H1 (cell line): ENCODE measurements at places on chromosomes 7 and 10. TPM values are rescaled to one million over a fixed set of nuclear protein-coding genes. Genes with fewer than 3 reads are reported as not detected.

DNA sequence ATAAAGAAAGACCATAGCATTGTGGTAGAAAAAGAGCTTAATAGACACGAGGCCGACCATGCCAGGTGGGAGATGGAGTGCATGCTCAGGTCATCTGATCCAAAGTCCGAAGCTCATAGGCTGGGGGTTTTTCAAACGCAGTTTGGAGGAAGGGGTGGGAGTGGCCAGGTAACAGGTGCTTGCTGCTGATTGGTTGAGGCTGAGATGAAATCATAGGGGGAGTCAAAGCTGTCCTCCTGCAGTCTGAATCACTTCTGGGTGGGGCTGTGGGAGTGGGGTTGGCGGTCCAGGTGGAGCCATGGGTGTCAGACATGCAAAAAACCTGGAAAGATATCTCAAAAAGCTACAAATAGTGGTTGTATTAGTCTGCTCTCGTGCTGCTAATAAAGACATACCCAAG lies 2.8 kb upstream of the ERCC6 start:
- DNase-seq = no peak

DNA sequence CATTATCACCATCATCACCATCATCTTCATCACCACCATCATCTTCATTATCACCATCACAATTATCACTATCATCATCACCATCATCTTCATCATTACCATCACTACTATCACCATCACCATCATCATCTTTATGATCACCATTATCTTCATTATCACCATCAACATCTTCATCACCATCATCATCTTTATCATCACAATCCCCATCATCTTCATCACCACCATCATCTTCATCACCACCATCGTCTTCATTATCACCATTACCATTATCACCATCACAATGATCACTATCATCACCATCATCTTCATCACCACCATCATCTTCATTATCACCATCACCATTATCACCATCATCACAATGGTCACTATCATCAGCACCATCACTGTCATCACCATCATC lies 621.1 kb downstream of the PTPRN2 start:
- DNase-seq = no peak

GRCh38 chr7:89265631-89266030 lies 470.1 kb upstream of the TEX47 start:
- DNase-seq = no peak

DNA sequence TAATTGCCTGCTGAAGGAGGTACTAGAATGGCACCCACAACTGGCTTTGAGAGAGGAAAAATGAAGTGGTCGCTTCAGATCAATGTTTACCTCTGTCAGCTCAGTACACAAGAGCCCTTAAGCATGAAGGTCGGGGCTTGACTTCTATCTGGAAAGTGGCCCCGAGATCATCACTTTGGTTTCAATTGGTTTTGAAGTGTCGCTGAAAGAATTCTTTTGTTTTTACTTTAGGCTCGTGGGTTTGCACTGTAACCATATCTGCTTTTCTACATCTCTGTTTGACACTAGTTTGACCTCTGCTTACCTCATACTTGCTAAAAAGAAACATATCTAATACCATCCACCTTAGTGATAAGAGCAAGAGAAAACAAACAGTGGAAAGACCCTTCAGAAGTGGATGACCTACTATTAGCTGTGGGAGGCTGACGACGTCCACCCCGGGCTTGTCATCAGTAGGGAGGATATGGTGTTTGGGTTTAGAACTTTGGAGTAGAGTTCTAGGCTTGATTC lies 361.8 kb downstream of the GATA3 start:
- no peak for DNase-seq

- DNase-seq = no peak
These were observed 9.2 kb upstream of the FAS start for GRCh38 chr10:88981435-88981834.

GRCh38 chr7:84231157-84231556 lies 36.6 kb upstream of the SEMA3A start:
- DNase-seq = no peak

GRCh38 chr10:91104193-91105041 lies 116.0 kb upstream of the PCGF5 start:
- DNase-seq = no peak

GRCh38 chr7:119556436-119556835 lies 716.5 kb upstream of the KCND2 start:
- DNase-seq = no peak

GRCh38 chr7:117347480-117347879 lies 24.6 kb upstream of the WNT2 start:
- DNase-seq = no peak

DNA sequence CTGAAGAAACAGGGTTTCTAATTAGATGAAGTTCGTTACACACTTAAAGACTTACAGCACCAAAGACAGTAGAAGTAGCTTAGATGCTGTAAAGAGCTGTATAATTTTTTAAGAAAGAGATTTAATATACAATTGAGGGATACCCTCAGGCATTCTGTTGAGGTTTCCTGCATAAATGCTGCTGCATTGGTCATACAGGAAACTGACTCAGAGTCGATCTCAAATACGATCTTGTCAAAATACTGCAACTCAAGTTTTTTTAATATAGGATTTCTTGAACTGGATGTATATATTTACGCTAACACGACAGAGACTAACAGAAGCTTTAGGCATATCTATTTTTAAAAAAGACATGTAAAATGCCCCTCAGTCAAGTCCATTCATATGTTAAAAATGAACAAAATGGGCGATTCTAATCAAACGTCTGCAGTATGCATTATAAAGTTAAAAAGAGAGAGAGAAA lies 2.4 kb upstream of the ARID5B start:
- DNase-seq = no peak

DNA sequence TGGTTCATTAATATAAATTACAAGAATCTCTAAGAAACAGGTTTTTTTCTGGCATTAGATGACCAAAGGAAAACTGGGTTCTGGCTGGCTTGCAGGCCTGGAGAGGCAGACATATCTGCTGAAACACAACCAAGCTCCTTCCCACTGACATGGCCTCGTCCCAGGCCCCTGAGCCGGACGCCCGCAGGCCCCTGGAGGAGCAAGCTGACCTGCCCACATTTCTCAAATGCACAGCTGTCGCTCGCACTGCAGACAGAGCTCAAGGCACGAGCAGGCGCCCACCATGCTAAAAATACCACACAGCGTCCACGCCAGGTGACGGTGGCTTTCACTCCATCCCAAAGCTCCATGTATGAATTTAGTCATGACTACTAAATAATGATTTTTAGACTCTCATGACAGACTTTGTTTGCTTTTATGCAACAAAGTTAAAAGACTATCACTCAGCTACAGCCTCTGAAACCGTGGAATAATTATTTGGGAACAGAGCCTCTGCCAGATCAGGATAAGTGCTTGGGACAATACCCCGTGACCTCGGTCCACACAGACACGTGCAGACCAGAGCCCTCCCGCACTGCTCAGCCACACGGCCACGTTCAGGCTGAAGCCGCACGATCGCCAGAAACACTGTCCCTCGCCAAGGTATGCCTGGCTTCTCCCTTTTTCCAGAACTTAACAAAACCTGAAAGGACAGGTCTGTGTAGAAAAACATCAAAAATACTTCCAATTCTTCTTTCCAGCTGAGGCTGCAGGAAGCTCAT lies 71.1 kb downstream of the DIP2C start:
- no peak for DNase-seq

DNA sequence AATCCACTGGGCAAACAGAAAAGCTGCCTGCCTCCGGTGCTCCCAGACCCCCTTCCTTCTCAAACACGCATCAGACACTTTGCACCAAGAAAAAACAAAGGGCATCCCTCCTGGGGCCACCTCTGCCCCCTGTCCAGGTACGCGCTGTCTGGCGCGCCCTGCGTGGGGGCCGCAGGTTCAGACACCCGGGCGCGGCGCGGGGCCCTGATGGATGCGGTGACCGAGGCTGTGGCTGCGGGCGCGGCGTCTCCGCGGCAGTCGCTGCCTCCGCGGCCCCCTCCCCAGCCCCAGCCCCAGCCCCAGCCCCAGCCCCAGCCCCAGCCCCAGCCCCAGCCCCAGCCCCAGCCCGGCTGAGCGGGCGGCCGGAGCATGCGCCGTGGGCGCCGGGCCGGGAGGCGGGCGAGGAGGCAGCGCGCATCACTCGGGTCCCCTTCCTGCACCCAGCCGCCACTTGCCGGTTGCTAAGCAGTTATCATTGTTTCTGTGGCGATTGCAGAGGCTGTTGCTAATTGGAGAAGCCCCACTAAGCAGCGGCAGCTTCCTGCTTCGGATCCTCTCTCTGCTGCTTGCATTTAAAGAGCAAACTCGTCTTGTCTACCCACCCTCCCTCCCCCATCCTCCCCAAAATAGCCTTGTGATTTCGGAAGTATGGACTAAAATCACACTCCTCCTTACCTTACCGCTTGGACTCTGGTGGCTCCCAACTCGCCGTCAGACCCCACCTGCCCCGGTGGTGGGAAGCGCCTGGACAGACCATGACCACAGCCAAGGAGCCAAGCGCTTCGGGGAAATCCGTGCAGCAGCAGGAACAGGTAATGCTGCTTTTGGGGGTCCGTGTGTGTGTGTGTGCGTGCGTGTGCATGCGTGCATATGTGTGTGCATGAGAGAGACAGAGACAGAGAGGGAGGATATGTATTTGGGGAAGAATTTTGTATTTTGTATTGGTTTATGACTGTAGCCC lies 252.8 kb downstream of the DPP6 start:
- DNase-seq = no peak

DNA sequence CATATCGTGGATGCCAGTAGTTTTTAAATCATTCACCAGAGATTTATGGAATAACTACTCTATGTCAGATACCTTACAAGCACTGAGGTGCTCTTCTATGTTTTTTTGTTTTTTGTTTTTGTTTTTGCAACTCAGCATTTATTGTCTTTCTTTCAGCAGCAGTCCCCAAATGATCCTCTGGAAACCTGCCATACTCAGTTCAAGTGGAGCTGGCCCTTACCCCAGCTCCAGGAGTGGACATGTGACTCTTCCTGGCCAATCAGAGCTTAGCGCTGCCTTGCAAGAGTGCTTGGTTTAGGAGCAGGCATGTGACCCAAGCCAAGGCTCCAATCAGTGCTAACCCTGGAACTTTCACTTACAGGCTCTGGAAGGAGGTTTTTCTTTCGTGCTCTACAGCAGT lies 356.6 kb upstream of the ZMIZ1 start:
- no peak for DNase-seq

- no peak for DNase-seq
These were observed 41.2 kb upstream of the AGR3 start for GRCh38 chr7:16923019-16923418.

DNA sequence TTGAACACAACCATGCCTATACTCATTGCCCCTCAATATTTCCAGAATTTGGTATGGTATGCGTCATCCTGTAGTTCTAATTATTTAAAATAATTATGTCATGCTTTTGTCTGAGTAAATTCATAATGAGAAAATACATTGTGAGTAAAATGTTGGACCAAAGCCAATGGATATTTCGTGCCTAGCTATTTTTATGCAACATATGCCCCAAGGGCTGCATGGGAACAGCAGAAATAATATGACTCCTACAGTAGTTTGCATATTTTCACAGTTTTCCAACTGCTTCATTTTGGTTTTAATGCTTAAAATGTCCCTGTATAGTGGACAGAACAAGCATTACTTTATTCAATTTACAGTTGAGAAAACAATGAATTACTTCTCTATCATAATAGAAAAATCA lies 1115.6 kb upstream of the GHITM start:
- no peak for DNase-seq

- no peak for DNase-seq
These were observed 40.9 kb downstream of the XPNPEP1 start for GRCh38 chr10:109882251-109883057.

- no peak for DNase-seq
These were observed 167.8 kb downstream of the RAMP3 start for GRCh38 chr7:45325378-45325777.

DNA sequence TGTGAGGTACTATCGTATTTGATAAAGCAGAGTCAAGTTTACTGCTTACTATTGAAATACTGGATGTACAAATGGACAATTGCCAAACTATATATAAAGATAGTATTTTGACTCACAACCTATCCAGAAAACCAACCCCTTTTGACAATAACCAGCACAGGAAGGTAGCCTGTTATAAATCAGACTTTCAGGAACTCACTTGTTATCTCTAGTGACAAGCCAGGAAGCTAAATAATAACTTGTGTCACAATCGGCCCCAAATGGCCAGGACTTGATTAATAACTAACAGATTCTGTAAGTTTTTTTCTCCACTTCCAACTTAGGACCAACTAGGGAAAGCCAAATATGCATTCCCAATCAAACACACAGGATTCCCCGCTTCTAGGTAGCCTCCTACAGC lies 38.8 kb upstream of the SLC35G1 start:
- DNase-seq = no peak

GRCh38 chr10:21505711-21506278 lies 19.7 kb downstream of the SKIDA1 start:
- DNase-seq = no peak

DNA sequence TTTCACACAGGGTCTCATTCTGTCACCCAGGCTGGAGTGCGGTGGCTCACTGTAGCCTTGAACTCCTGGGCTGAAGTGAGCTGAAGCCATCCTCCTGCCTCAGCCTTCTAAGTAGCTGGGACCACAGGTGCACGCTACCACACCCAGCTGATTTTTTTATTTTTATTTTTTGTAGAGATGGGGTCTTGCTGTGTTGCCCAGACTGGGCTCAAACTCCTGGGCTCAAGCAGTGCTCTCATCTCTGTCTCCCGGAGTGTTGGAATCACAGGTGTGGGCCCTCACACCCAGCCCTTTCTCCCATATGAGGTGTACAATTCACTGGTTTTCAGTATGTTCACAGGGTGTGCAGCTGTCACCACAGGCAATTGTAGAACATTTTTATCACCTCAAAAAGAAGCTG lies 5.2 kb downstream of the INPP5A start:
- DNase-seq = no peak

- DNase-seq = no peak
These were observed 22.4 kb downstream of the GPR141 start for GRCh38 chr7:37705976-37706375.

- DNase-seq = no peak
These were observed 29.6 kb downstream of the COL13A1 start for GRCh38 chr10:69831231-69831855.

GRCh38 chr7:35241884-35242283 lies 12.0 kb downstream of the TBX20 start:
- DNase-seq = no peak

DNA sequence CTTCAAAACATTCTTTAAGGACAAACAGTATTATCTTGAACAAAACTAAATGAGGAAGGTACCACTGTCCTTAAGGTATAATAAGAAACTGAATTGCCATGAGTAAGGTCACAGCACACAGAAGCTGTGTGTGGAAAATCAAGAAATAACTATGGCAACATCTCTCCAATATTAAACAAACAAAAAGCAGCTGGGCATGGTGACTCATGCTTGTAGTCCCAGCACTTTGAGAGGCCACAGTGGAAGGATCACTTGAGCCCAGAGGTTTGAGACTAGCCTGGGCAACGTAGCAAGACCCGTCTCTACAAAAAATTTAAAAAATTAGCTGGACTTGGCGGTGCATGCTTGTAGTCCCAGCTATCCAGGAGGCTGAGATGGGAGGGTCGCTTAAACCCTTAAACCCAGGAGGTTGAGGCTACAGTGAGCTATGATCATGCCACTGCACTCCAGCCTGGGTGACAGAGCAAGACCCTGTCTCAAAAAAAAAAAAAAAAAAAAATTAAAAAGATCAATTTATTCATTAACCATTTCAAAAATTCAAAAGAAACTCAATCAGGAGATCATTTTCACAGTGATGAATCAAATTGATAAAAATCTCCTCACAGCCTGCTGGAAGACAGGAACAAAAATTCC lies 195.4 kb downstream of the SKIDA1 start:
- no peak for DNase-seq

The MYO1G gene
- 0.11 and 0.19 TPM in 2 replicates for total RNA-seq

The TACC2 gene
- total RNA-seq = 46.6 and 48.5 TPM in 2 replicates

The PRKAG2 gene
- total RNA-seq = 18.1 and 21.2 TPM in 2 replicates

The SYT15 gene
- 0.61 and 1.5 TPM in 2 replicates for total RNA-seq

The NUTM2A gene
- 0.41 and 0.59 TPM in 2 replicates for total RNA-seq

The AS3MT gene
- 10.3 and 10.4 TPM in 2 replicates for total RNA-seq

The TMUB1 gene
- 41.4 and 48.7 TPM in 2 replicates for total RNA-seq

The CALML3 gene
- total RNA-seq = not detected in 2 replicates

The LRMDA gene
- total RNA-seq = 0.86 and 2.4 TPM in 2 replicates
